ENCODE measurements at places on chromosomes 7 and 10. TPM values are rescaled to one million over a fixed set of nuclear protein-coding genes. Genes with fewer than 3 reads are reported as not detected.

GRCh38 chr10:62016623-62017490 is 115.4 kb downstream of the ARID5B start:
- DNase-seq: no peak

The KCNK18 gene
- not detected for total RNA-seq

The LRCH4 gene
- 89.1 TPM for total RNA-seq

- DNase-seq: no peak
Observed at GRCh38 chr10:58300676-58301075, 31.7 kb downstream of the CISD1 start.

DNA sequence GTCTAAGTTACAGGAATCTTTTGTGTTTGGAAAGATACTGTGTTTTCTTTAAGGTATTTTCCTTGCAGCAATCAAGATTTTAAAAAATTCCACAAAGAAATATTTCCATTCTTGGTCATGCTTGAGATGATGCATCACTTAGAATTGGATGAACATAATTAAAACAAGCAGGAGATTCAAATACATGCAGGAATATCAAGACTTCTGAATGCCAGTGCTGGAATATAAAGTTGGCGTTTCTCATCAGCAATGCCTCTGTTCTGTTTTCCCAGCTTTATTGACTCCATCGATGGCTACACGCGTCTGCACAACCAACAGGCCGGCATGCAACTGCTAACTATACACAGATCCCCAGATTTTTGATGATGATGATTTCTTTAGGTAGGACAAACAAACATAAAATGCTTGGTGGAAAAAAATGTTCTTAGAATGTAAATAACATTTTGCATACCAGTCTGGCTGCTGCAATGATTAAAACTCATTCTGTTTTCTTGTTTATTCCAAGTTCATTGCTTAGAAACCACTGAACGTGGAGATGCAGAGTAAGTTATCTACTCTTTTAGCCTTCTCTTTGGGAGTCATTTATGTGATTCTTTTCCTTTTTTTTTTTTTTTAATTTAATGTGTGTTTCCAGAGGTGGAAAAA is 91.3 kb upstream of the FAM171A1 start:
- no peak for DNase-seq

The SERPINE1 gene
- 24.3 TPM for total RNA-seq

The HERPUD2 gene
- total RNA-seq: 35.4 TPM

DNA sequence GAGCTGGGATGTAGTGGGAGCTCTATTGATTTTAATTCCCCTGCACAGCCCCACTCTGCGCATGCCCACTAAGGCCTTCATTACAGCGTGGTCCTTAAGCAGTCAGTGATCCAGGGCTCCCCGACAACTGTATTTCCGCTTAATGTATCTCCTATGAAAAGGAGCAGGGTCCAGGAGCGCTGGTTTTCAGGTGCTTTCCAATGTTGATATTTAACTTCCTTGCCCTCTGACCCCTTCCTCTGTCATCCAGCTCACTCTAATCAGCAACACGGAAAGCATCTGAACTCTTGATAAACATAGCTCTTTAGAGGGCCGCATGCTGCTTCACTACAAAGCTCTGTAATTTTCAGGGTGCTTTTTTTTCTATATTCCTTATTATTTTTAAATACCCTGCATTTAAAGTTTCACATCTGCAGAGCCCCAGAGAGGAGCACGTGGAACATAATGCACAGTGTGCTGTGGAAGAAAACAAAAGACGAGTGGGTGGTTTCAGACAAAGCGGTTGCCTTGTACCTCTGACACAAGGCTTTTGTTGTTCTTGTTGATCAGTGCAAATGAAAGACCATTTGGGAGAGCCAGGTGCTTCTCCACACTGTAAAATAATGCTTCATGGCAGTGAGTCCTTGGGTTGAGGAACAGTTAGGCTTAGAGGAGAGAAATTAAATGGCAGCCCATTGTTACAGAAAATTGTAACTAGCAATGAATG is 465.9 kb upstream of the CELF2 start:
- DNase-seq: no peak

The SORCS1 gene
- total RNA-seq: 3.3 TPM

DNA sequence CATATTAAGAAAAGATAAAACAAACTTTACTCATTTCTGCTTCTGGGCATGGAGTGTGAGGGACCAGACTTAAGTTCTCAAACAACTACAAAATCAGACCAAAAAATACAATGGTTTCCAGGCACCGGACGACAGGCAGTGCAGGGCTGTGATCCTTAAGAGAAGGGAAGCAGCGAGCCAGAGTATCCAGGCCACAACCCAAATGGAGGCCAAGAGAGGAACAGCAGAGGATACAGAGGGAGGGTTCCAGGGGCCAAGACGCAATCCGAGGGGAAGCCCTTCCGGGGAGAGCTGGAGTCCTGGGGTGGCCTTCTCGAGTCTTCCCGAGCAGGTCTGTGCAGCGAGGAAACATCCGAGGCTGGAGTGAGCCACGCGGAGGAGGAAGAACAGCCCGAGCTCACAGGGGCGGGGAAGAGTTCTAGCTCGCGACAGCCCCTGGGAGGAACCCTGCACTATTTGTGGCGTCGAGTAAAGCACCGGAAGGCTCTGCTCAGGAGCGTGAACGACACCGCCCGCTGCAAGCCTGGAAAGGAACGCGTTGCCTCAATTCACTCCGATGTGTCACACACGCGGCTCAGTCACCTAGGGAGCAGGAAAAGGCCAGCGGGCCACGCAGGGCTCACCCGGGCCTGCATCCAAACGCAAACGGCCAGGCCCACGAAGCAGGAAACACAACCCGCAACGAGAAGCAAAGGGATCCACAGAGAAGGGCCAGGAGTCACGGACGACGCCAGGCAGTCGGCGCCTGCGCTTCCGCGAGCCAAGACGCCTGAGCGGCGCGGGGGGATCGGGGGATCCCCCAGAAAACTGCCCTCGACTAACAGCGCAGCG is 933 bp upstream of the RNF32 start:
- no peak for DNase-seq

The SVOPL gene
- total RNA-seq: not detected

The TSPAN15 gene
- total RNA-seq: 89.5 TPM

GRCh38 chr7:75798770-75799169 is 14.8 kb downstream of the CCL24 start:
- no peak for DNase-seq

GRCh38 chr10:74194545-74194944 is 43.5 kb downstream of the ADK start:
- DNase-seq: no peak

The CAMK2G gene
- 22.6 TPM for total RNA-seq

GRCh38 chr7:1549357-1550004 is 6.5 kb downstream of the TMEM184A start:
- DNase-seq: no peak

DNA sequence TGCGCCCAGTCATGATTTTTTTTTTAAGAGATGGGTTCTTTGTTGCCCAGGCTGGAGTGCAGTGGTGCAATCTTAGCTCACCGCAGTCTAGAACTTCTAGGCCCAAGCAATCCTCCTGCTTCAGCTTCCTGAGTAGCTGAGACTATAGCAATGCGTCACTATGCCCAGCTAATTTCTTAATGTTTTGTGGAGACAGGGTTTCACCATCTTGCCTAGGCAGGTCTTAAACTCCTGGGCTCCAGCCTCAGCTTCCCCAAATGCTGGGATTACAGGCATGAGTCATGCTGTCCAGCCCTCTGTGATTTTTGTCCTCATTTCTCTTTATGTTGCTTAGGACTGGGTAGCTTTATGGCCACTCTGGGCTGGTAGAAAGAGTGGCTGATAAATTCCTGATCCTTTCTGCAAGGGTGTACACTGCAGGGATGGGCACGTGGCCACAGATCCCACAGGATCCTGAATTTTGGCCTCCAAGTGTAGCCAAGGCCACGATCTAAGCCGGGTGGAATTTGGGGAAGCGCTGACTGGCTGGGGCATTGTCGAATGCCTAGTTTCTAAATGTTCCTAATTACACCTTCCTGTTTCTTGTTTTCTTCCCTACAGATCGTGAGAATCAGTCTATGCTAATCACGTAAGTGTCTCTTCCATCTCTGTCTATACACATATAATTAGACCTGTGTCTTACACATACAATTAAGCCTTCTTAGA is 24.1 kb upstream of the MYH16 start:
- DNase-seq: no peak

The STK31 gene
- 0.64 TPM for total RNA-seq

The SPDYE6 gene
- total RNA-seq: not detected

DNA sequence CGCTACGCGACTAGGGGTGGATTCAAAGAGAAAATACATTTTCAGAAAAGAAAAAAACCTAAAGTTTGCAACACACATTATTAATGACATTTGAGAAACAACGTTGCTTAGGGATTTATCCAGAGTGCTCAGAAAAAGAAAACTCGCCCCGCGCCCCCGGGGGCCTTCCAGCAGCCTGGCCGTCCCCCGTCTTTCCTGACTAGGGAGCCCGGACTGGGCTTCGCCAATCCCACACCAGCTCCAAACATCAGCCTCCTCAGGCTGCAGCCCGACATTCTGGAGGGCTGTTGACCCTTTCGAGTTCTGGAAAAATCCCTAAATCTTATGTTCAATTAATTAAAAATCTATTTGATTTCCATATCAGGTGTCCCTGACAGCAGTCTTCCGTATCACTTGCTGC is 48.6 kb downstream of the CLEC2L start:
- peak; percentile 35 for DNase-seq

The CCDC136 gene
- total RNA-seq: 9.5 TPM

The FKBP6 gene
- total RNA-seq: not detected

DNA sequence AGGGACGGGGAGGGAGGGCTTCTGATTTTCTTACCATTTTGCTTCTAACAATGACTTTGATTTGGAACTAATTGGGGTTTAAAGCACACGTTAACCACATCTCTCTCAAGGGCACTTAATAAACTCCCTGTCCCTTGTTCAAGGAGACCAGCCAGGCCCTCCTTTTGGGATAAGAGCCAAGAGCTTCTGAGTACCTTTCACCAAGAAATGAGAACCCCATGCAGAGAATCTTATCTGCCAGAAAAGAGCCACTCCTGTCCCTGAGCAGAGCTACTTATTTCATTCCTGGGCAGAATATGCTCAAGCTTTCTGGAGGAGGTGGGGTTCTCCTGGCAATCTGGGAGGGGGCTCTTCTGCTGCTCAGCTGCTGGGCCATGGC is 574.6 kb downstream of the GALNT17 start:
- no peak for DNase-seq

DNA sequence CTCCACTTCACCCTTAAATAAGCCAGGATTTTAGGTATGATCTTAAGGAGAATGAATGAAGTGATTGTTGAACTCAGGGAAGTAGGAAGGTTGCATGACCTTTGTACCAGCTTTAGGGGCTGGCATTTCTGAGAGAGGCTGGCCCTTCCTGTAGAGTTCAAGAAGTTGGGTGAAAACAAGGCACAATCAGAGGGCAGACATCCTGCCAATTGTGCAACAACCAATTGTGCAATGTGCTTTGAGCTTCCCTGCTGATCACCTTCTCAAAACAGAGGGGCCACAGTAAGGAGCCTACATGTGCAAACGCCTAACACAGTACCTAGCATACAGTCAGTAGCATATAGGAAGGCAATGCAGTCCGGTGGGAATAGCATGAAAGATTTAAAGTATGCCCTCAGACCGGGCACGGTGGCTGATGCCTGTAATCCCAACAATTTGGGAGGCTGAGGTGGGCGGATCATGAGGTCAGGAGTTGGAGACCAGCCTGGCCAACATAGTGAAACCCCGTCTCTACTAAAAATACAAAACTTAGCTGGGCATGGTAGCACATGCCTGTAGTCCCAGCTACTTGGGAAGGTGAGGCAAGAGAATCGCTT is 5.4 kb downstream of the CPVL start:
- DNase-seq: no peak

GRCh38 chr10:124742413-124743190 is 1.6 kb downstream of the FAM53B start:
- no peak for DNase-seq

The OR2A14 gene
- not detected for total RNA-seq

GRCh38 chr10:126895214-126895781 is 9.9 kb upstream of the DOCK1 start:
- DNase-seq: no peak

GRCh38 chr10:33137356-33138005 is 179.5 kb upstream of the ITGB1 start:
- DNase-seq: no peak

GRCh38 chr7:40544871-40545303 is 410.1 kb downstream of the SUGCT start:
- no peak for DNase-seq

GRCh38 chr7:154880513-154880912 is 122.4 kb downstream of the PAXIP1 start:
- no peak for DNase-seq

DNA sequence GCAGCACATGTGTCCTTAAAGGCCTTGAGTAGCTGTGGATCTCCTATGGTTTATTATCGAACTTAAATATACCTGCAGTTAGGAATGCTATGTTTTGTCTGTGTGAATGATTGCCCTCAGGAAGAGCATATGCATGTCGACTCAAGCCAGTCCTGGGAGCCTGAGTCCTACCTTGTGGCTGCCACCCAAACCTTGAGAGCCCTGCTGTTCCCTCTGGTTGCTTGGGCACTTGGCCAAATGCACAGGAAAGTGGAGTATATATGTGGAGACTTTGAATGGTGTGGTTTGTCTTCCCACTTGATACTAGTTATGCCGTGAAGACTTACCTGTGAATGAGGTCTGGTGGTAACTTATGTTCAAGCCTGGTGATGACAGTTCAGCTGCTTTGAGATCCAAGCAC is 409.8 kb downstream of the LRMDA start:
- DNase-seq: no peak

The AASS gene
- total RNA-seq: 50.1 TPM

GRCh38 chr7:1302936-1303335 is 70.3 kb downstream of the UNCX start:
- DNase-seq: no peak

- DNase-seq: no peak
Observed at GRCh38 chr7:154592388-154592787, 410.5 kb downstream of the PAXIP1 start.

The CH25H gene
- total RNA-seq: 2.0 TPM

The CCDC7 gene
- total RNA-seq: 46.7 TPM

DNA sequence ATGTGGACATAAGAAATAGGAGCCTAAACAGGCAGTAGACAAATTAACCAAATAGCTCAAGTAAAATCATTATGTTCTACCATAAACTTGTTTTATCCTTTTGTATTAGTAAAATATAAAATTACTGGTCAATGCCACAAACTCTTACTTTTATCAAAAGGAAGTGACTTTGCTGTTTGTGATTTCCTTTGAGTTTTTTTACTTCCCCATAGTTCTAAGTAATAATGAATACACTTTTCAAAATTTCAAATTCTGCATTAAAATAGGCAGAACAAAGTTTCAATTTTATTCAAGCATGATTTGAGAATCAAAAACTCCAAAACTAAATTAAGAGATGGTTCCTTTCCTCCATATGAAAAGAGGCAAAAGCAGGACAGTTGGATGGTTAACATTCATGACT is 139.7 kb upstream of the ABCB5 start:
- DNase-seq: no peak

- no peak for DNase-seq
Observed at GRCh38 chr10:124739986-124740368, 4.2 kb downstream of the FAM53B start.

The CALHM3 gene
- total RNA-seq: not detected

GRCh38 chr7:152313831-152314604 is 121.8 kb downstream of the KMT2C start:
- no peak for DNase-seq
